Stimulated activated CD8-positive, alpha-beta memory T cell treated with anti-CD3 and anti-CD28 coated beads, Interleukin-7, amount 100 ng/mL, for 4 hours (primary cell): ENCODE measurements at places on chromosomes 11 and 22.

GRCh38 chr11:62974848-62975522 is 9.8 kb downstream of the SLC22A6 start:
- no peak for DNase-seq

GRCh38 chr22:38707346-38707745 is 1.6 kb downstream of the GTPBP1 start:
- no peak for DNase-seq

GRCh38 chr22:47369020-47369419 is 606.6 kb downstream of the TBC1D22A start:
- no peak for DNase-seq

GRCh38 chr22:29316141-29316828 is 788 bp upstream of the RASL10A start:
- no peak for DNase-seq
